Renal cortical epithelial cell (primary cell): ENCODE measurements at places on chromosomes 2 and 18. TPM values are rescaled to one million over a fixed set of nuclear protein-coding genes. Genes with fewer than 3 reads are reported as not detected.

DNA sequence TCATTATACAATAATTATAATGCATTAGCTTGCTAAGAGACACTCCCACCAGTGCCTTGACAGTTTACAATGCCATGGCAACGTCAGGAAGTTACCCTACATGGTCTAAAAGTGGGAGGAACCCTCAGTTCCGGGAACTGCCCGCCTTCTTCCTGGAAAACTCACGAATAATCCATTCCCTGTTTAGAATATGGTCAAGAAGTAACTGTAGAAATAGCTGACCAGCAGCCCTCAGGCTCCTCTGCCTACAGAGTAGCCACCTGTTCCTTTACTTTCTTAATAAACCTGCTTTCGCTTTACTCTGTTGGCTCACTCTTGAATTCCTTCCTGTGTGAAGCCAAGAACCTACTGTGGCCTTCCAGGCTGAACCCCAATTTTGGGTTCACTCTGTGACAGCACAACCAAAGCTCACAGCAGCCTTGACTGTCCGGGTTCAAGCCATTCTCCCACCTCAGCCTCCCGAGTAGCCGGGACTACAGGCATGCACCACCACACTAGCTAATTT, 20.0 kb upstream of the PTPN2 start:
- peak; percentile 75 for DNase-seq

GRCh38 chr2:53670331-53670730, 97.3 kb upstream of the CHAC2 start:
- DNase-seq = no peak

- DNase-seq = peak; percentile 57
These were observed 20.9 kb upstream of the AGFG1 start for GRCh38 chr2:227450926-227451654.

DNA sequence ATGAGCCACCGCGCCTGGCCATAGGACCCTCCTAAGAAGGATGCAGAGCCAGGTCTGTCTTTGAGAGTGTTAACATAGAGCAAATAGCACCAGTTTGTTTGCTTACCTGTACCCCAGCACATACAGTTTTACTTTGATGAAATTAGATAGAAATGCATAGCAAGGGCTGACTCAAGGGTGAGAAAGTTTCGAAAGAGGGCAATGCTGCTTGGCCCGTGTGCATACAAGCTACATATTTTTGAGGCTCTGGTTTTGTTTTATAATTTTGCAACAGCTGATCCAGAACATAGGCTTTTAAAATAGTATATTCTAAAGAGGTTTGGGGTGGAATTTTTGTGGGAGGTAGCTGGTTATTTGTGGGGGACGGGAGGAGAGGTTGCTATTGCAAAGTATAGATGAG, 151.7 kb downstream of the MCFD2 start:
- no peak for DNase-seq

GRCh38 chr2:73830871-73831401, 2.2 kb downstream of the STAMBP start:
- peak; percentile 92 for DNase-seq

DNA sequence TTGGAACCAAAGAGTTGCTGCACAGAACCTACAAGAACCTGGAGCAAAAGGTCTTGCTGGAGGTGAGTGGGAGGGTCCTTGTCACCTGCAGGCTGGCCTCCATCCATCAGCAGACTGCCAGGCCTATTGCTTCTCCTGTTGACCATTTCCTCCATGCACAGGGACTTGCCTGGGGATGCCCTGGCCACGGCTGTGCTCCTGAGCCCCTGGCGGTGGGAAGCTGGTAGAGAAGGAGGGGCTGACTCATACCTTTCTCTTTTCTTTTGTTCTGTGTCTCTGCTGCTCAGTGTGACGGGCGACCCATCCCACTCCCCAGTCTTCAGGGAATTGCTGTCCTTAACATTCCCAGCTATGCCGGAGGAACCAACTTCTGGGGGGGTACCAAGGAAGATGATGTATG, 102.6 kb downstream of the DGKD start:
- DNase-seq = no peak

GRCh38 chr2:218663901-218664300, 4.4 kb downstream of the BCS1L start:
- DNase-seq = no peak

DNA sequence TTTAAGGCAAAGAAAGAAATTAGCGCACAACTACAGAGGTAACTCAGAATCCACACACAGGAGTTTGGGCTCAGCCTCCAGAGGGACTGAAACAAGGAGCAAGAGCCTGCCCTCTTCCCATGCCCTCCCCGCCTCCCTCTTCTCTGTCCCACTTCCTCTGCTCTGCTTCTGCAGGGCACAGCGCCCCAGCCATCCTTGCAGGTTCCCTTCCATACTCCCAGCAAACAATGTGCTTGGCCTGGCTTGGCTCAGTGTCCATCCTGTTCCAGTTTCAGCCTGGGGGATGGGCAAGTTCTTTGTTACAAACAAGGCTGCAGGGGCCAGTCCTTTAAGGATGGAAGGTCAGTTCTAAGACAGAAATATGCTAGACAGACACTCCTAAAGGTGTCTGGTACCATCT, 133.5 kb downstream of the CDH20 start:
- no peak for DNase-seq

DNA sequence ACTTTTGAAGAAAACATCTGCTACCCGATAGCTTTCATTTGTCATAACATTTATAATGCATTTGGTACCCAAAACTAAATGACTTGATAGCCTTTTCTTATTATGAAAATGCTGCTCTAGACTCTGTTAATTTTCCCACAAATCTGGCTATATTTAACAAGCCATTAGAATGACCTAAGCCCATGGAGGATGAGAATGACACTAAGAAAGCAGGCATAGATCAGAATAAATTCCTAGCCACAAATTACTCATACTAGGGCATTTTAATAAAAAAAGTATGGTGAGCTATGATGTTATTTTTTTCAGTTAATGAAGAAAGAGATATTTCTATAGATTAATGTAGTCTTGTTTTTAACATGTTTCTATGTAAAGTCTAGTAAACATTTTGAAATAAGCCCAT, 1728.3 kb downstream of the SUCLG1 start:
- no peak for DNase-seq

- DNase-seq = no peak
These were observed 223.7 kb downstream of the IRS1 start for GRCh38 chr2:226575928-226576327.

- DNase-seq = no peak
These were observed 1.8 kb upstream of the TBR1 start for GRCh38 chr2:161414042-161415033.

GRCh38 chr2:45260946-45261345, 251.7 kb upstream of the SIX2 start:
- DNase-seq = no peak

DNA sequence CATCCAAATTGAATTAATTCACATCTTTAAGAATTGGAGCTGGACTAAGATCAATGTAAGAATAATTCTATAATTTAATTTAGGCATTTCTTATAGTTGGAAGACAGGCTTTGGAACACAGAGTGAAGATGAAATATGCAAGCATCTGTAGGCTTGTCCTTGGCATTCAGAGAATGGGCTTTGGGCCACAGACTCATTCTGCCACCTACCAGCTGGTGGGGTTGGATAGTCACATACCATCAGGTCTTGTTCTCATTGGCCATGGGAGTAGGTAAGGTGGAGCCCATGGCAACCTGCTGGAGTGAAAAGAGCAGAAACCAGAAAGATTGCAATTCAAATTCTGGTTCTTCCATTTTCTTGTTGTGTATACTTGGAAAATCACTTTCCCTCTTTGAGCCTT, 300.3 kb downstream of the CYRIA start:
- no peak for DNase-seq

DNA sequence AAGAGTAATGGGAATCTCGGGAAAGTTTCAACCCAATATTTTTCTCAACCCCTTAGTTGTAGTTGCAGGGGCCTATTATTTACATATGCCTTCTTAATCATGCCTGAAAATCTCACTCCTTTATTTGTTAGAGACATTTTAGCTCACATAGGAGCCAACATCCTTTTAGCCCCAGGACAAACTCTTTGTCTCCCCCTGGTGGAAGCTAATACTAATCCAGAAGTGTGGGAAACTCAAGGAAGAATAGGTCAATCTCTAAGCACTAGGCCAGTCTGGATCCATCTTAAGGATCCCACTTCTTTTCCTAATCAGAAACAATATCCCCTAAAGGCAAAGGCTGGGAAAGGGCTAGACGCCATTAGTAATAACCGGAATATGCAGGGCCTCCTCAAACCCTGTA, 550.9 kb upstream of the PKDCC start:
- DNase-seq = no peak

GRCh38 chr2:233081232-233081730, 21.1 kb downstream of the INPP5D start:
- DNase-seq = no peak

GRCh38 chr18:48796491-48797205, 154.1 kb downstream of the SMAD7 start:
- DNase-seq = no peak

GRCh38 chr2:232026910-232027309, 65.4 kb downstream of the DIS3L2 start:
- no peak for DNase-seq

GRCh38 chr18:8996771-8997432, 105.6 kb upstream of the NDUFV2 start:
- DNase-seq = peak; percentile 70

DNA sequence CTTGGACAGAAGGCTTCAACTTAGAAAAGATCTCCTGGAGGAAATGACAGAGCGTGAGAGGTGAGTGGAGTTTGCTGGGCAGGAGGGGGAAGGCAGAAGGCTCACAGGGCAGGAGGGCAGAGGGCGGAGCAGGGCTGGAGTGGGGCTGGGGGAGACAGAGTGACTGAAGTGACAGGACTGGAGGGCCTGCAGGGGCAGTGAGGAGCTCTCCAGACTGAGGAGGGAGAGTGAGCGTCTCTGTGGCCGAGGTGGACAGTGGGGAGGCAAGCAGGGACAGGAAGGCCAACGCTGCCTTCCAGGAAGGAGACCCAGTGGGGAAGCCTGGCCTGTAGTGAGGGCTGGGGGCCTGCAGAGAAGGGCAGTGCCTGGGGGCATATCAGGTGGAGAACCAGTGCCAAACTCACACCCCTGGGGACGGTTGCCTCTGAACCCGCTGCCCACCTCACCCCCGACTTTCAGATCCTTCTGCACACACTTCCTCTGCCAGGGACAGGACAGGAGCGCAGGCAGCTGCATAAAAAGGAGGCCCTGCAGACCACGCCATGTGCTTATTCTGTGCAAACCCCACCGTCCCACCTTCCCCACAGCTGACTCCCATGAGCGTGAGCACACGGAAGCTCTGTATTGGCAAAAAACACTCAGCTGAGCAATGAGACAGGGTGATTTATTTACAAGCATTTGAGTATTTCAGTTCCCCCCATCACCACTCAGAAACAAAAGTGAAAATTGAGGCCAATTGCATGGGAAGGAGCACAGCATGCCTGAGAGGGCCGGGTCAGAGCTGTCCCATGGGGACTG, 244.3 kb downstream of the FAM210A start:
- no peak for DNase-seq

DNA sequence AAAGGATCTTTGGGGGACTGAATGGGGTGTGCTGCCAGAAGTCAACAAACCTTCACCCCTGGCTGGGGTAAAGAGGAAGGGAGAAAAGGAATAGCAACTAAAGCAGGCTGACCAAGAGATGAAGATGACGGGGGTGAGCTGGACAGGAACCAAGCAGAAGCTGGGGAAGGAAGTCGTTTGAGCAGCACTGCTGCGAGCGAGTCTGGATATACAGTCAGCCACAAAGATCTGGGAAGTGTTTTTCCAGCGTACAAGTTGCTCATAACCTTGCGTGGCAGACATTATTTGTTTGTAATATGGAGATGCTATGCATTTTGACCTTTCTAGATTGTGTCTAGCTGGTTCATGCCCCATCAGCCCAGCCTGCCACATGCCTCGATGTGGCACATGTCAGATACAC, 71.2 kb downstream of the EIF2AK3 start:
- no peak for DNase-seq

DNA sequence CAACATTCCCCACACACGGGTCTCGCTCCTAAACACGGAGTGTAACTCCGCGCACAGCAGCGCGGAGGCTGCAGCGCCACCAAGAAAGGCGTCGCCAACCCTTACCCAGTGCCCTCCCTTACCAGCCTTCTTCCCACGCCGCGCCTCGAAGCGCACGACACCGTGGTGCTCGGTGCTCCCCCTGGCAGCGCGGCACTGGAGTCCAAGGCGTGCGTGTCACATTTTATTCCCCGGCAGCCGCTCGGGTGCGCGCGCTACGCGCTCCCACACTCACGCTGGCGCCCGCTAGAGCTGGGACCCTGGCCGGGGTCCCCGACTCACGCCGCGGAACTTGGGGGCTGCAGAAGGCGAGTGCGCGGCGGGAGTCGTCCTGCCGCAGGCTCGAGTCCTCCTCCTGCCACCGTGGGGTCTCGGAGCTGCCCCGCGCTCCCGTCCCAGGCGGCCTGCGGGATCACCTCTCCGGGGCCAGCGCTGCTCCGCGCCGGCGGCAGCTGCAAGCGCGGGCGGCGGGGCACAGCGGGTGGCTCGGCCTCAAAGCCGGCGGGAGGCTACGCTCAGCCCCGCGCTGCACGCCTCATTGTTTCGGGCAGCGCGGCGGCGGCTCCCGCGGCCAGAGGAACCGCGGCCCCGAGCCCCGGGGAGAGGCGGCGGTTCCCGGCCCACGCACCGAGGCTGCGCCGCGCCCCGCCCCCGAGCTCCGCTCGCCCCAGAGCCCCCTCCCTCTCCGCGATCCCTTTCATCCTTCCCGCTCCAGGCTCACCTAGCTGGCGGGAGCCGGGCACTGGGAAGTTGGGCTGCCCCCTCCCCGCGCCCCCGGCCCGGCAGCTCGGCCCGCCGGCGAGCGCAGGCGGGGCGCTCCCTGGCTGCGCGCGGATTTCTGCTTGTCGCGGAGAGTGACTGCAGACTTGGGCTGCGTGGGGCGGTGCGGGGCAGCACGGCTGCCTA, at the start of gene ST6GAL2:
Gene ST6GAL2 (minus strand): TSS at position 197 of the 945 bp plus-strand sequence. CDS start 42,190 bp downstream, outside the sequence.
- DNase-seq = no peak

- no peak for DNase-seq
These were observed 50.8 kb downstream of the TRIB2 start for GRCh38 chr2:12767541-12767940.

Gene IL37
- total RNA-seq = not detected in 2 replicates

Gene CFAP65
- 0.65 TPM in 1 of 2 replicates, not detected in the other for total RNA-seq

Gene CD207
- not detected in 2 replicates for total RNA-seq

Gene DNAJC5G
- not detected in 2 replicates for total RNA-seq

Gene IL1R2
- total RNA-seq = 0.89 and 23.4 TPM in 2 replicates

Gene DOK6
- 0.17 and 2.3 TPM in 2 replicates for total RNA-seq

Gene MITD1
- total RNA-seq = 25.8 and 44.6 TPM in 2 replicates

Gene RAD51AP2
- total RNA-seq = under 0.01 TPM in 1 of 2 replicates, not detected in the other

Gene ST6GAL2
- total RNA-seq = 0.10 and 1.4 TPM in 2 replicates

Gene CAPN13
- total RNA-seq = 0.17 and 1.8 TPM in 2 replicates

Gene TUBA4B
- total RNA-seq = 0.25 TPM in 1 of 2 replicates, not detected in the other

Gene CRYGD
- total RNA-seq = not detected in 2 replicates

Gene CDH2
- 106 and 137 TPM in 2 replicates for total RNA-seq
